ENCODE measurements at places on chromosomes 1 and 21. TPM values are rescaled to one million over a fixed set of nuclear protein-coding genes. Genes with fewer than 3 reads are reported as not detected.

LYPD8 gene
- total RNA-seq: not detected

DNA sequence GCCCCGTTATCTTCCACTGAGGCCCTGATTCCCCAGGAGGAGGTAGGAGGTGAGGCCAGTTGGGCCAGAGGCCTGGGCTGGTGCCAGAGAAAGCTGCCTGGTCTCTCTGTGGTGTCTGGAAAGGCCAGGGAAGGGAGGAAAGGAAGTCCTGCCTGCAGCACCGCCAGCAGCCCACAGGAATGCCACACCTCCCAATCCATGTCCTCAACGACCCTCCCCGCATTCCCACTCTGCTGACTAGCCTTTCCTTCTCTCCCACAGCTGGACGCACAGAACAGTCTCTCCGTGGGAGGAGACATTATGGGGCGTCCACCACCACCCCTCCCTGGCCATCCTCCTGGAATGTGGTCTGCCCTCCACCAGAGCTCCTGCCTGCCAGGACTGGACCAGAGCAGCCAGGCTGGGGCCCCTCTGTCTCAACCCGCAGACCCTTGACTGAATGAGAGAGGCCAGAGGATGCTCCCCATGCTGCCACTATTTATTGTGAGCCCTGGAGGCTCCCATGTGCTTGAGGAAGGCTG, 18.0 kb downstream of the CSF1 start:
- H3K4me3 ChIP-seq: no peak overlapping the region
- DNase-seq: no peak
- peaks cover 45% of the 10 kb centered on the region for H3K4me1 ChIP-seq
- peaks cover 57% of the 10 kb centered on the region for H3K36me3 ChIP-seq
- H3K27me3 ChIP-seq: no peaks in the 10 kb centered on the region

- no peak for DNase-seq
- no peaks in the 10 kb centered on the region for H3K27me3 ChIP-seq
- H3K36me3 ChIP-seq: no peaks in the 10 kb centered on the region
- no peak overlapping the region for H3K4me3 ChIP-seq
- H3K27ac ChIP-seq: peak overlapping the region; percentile 32
- no peaks in the 10 kb centered on the region for H3K4me1 ChIP-seq
Measured at GRCh38 chr1:172239901-172240300, 180.6 kb upstream of the C1orf105 start.

GRCh38 chr1:47708019-47708535, 270.2 kb downstream of the FOXD2 start:
- H3K36me3 ChIP-seq: no peaks in the 10 kb centered on the region
- DNase-seq: no peak
- H3K27ac ChIP-seq: no peak overlapping the region
- H3K27me3 ChIP-seq: peaks cover 61% of the 10 kb centered on the region
- no peak overlapping the region for H3K4me3 ChIP-seq
- peaks cover 22% of the 10 kb centered on the region for H3K4me1 ChIP-seq

All from upper lobe of right lung (tissue), 1 donor.